ENCODE measurements at places on chromosomes 12 and 14. TPM values are rescaled to one million over a fixed set of nuclear protein-coding genes. Genes with fewer than 3 reads are reported as not detected.

ATN1 gene
- total RNA-seq, result 30.3 TPM

GRCh38 chr14:52110441-52111086 is 41.7 kb upstream of the NID2 start:
- DNase-seq, result no peak

- no peak for DNase-seq
These were observed 429.1 kb upstream of the CCDC196 start for GRCh38 chr14:66056926-66057552.

- DNase-seq, result no peak
These were observed 25.0 kb upstream of the HSPB8 start for GRCh38 chr12:119153477-119154434.

DNA sequence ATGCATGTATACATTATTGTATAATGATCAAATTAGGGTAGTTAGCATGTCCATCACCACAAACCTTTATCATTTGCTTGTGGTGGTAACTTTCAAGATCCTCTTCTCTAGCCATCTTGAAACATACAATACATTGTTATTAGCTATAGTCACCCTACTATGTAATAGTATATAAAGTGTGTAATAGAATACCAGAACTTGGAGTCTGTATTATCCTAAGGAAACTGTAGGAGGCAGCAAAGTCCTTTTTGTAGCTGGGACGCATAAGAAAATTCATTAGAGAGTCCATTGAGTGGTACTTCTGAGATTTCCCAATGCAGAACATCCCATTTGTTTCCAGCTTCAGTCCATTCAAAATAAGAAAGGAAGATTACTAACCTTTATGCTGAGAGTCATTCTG is 325.9 kb upstream of the LRFN5 start:
- no peak for DNase-seq

- no peak for DNase-seq
These were observed 28.7 kb upstream of the CERS5 start for GRCh38 chr12:50195832-50196231.

KLHDC1 gene
- 18.2 TPM for total RNA-seq

- DNase-seq, result no peak
These were observed 134.9 kb upstream of the MAX start for GRCh38 chr14:65237023-65237814.

IFI27 gene
- not detected for total RNA-seq

GRCh38 chr12:28781671-28782652 is 367.1 kb upstream of the FAR2 start:
- DNase-seq, result no peak

HOXC10 gene
- not detected for total RNA-seq

DNA sequence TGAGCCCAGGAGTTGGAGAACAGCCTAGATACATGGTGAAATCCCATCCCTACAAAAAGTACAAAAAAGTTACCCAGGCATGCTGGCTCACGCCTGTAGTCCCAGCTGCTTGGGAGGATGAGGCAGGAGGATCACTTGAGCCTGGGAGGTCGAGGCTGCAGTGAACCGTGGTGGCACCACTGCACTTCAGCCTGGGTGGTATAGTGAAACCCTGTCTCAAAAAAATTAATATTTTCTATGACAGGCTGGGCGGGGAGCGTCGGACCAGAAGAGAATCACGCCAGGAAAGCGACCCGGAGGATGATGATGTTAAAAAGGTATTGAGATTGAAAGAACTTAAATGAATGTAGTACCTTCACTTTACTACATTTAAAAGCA is 2.1 kb downstream of the PNN start:
- no peak for DNase-seq
